Epithelial cell of prostate (primary cell): ENCODE measurements at places on chromosomes 12 and 14.
A peak's percentile ranks its signal among the peaks of the same experiment; 100 is the strongest.

DNA sequence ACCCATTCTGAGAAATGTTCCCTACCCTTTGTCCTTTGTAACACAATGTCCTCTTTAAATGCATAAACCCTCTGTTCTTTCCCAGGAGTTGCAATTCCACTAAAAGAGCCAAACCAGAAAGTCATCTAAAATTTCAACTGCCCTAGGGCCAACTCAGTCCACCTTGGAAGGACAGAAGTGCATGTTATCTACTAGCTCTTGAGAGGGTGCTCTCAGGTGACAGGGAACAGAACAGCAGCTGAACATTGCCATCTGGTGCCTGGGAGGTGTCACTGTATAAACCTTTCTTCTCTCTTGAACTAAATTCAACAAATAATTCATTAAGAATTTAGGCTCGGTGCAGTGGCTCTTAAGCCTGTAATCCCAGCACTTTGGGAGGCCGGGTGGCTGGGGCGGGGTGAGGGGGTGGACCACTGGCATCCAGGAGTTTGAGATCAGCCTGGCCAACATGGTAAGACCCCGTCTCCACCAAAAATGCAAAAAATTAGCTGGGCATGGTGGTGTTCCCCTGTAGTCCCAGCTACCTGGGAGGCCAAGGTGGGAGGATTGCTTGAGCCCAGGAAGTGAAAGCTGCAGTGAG, 10.3 kb upstream of the FERMT2 start:
- peak; percentile 10 for DNase-seq

DNA sequence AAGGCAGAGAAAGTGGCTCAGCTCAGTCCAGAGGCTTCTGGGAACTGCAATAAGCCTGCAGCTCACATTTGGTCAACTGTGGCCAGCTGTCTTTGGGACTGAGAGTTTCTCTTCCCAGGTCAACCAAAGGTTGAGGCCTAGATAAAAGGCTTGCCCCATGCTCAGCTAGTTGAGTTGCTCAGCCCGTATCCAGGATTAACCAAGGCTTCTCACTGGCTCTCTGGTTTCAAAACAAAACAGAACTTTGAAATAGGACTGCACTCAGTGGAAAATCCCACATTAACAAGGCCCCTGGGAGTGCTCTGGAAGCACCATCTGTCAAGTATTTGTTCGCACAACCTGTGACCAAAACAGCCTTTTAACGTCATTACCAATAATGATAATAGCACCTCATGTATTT, 40.3 kb upstream of the NUAK1 start:
- DNase-seq, result no peak

DNA sequence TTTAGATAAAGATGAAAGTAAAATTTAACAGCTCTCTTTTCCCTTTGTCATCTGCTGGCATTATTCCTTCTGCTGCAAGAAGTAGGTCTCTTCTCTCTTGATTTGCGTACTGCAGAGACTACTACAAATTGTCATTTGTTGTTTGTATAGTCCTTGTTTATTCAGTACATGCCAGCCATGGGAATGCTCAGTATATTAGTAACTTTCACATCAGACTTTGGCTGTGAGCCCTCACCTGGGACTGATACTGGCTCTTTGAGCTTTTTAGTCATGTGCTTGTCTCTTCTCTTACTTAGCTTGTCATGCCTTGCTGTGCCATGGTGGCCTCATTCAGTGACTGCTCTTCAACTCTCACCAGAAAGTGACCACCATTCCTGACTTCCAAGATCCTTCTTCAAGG, 169.8 kb downstream of the PRKCH start:
- DNase-seq, result no peak

GRCh38 chr12:69044887-69045286, 111.9 kb upstream of the CPM start:
- no peak for DNase-seq

DNA sequence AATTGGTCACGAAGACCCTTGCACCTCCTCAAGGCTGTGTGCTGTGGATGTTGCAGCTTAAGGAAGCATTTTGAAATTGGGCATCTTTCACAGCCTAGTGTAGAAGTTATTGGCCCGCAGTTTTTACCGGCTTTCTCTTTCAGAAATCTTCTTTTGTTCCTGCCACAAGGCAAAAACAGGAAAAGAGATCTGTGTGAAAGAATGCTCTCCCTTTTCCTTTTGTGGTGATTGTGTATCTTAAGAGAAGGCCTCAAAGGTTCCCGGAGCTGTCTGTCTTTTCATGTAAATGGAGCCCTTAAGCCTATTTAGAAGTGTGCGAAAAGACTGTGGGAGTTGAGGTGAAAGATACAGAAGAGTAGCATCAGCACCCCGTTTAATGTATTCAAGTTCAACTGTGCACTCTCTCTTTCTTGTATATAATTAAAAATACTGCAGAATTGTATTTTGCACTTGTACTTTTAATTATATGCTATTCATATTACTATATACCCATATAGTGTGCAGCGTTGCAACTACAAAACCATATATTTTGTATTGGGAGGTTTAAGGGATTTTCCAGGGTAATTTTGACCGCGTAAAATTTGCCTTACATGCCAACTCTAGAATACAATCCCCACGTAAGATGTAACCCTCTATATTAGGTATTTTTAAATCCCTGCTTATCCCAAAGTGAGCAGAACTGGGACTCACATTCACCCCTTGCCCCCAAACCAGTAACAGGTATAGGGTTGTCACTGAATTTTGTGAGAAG, 441.7 kb downstream of the RAD51B start:
- DNase-seq, result no peak

GRCh38 chr12:12323591-12323990, 26.5 kb downstream of the MANSC1 start:
- DNase-seq, result no peak

DNA sequence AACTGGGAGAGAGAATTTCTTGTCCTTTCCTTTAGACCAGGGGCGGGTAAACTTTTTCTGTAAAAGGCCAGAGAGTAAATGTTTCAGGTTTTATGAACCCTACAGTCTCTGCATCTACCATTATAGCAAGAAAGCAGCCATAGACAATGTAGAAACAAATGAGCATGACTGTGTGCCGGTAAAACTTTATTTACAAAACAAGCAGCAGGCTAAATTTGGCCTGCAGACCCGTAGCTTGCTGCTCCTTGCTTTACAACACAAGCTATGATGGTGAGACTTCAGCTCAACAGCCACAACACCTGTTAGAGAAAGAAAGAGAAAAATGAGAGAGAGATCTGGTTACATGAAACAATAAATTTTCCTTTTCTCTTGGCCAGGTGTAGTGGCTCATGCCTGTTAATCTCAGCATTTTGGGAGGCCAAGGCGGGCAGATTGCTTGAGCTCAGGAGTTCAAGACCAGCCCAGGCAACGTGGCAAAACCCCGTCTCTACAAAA, 4.2 kb upstream of the CDC42BPB start:
- no peak for DNase-seq
